ENCODE measurements at places on chromosomes 5 and 9.

GRCh38 chr5:167716126-167716775 lies 575.2 kb upstream of the WWC1 start:
- DNase-seq: no peak

- no peak for DNase-seq
Observed at GRCh38 chr5:170488570-170488969, 15.2 kb upstream of the KCNIP1 start.

DNA sequence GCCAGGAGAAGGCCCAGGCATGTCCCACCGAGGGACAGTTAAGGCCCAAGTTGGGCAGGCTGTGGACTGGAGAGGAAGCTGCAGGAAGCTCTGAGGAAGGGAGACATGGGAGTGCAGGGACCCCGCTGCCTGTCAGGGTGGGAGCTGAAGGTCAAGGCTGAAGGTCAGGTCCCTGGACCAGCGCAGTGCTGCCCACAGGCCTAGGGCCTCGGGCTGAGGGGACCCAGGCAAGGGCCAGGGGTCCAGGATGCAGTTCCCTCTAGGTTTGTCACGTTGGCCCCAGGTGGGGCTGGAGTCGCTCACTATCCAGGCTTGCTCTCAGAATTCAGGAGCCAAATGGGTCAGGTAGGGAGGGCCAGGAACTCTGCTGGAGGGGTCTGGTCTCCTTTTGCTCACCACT lies 76.7 kb upstream of the STXBP1 start:
- DNase-seq: no peak

- no peak for DNase-seq
Observed at GRCh38 chr5:131776450-131776849, 20.4 kb downstream of the FNIP1 start.

- no peak for DNase-seq
Observed at GRCh38 chr5:4879075-4879474, 261.1 kb upstream of the ADAMTS16 start.

- DNase-seq: no peak
Observed at GRCh38 chr5:137431051-137431450, 68.1 kb downstream of the SPOCK1 start.

- no peak for DNase-seq
Observed at GRCh38 chr9:136907011-136907914, 20.9 kb downstream of the TRAF2 start.

DNA sequence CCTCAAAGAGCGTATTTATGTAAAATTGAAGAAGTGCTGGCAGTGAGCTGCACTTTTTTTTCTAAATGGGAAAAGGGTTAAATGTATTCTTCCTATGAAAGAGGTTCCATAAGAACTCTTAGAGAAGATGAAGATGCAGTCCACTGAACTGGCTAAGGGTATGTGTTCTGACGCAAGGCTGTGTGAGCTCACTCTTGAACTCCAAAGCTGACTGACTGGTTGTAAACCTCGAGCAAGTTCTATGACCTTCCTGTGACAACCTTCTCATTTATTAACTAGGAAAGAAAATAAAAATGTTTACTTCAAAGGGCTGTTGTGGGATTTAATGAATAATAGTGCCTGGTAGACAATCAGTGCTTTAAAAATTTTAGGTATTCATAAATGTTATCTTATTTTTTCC lies 46.7 kb downstream of the POC5 start:
- no peak for DNase-seq

DNA sequence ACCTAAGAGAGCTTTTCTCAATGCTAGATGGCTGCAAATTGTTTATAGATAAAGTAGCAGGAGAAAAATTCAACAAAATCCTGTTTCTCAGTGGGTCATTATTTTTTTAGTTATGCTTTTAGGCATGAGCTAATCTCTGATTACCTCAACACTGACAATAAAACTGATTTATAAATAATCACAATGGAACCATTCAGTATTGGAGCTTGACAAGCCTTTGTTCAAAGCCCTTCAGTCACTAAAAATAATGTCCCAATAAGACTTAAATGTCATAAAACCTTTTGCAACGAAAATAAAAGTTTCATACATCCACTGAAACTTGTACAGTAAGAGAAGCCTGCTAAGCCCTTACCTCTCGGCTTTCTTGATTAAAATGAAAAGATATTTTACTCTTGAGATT lies 27.2 kb downstream of the PTPDC1 start:
- DNase-seq: no peak

DNA sequence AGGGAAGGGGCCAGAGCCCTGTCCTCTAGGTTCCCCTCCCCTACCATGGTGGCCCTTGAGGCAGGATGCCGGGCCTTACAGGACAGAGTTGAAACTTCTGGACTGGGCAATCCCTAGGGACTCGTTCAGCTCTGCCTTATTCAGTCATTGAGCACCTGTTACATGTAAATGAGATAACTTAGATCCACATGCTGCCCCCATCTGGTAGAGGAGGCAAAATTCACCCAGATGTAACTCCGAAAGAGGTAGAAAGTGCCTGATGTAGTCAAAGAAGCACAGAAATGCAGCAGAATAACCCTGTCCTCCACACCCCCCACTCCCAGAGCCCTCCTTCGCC lies 1.5 kb downstream of the GGTA1 start:
- peak; percentile 89 for DNase-seq

Data from dermis blood vessel endothelial cell (primary cell).